Stimulated activated CD4-positive, alpha-beta T cell treated with anti-CD3 and anti-CD28 coated beads, Interleukin-12 subunit alpha, Interleukin-12 subunit beta, amount 100 ng/mL, for 48 hours (primary cell): ENCODE measurements at places on chromosomes 13 and 19.

DNA sequence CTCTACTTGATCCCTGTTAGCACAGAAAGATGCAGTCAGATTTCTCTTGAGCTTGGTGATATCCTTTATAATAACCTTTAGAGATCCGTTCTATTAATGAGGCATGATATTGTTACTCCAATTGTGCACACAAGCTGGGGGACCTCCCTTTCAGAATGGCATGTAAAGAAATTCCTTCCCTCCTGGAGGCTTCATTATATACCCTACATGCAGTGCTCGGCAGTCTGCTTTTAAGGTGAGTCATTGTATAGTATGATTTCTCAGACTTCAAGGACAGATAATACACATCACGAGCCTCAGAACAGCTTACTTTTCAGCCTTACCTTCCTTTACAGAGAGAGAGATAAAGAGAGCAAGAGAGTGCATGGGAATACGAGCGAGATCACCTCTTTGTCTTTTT, 261.3 kb downstream of the ATP8A2 start:
- no peak for DNase-seq

- no peak for DNase-seq
Measured at GRCh38 chr19:17302391-17303166, 646 bp downstream of the ABHD8 start.

- no peak for DNase-seq
Measured at GRCh38 chr13:46640843-46641242, 87.9 kb downstream of the LRCH1 start.

DNA sequence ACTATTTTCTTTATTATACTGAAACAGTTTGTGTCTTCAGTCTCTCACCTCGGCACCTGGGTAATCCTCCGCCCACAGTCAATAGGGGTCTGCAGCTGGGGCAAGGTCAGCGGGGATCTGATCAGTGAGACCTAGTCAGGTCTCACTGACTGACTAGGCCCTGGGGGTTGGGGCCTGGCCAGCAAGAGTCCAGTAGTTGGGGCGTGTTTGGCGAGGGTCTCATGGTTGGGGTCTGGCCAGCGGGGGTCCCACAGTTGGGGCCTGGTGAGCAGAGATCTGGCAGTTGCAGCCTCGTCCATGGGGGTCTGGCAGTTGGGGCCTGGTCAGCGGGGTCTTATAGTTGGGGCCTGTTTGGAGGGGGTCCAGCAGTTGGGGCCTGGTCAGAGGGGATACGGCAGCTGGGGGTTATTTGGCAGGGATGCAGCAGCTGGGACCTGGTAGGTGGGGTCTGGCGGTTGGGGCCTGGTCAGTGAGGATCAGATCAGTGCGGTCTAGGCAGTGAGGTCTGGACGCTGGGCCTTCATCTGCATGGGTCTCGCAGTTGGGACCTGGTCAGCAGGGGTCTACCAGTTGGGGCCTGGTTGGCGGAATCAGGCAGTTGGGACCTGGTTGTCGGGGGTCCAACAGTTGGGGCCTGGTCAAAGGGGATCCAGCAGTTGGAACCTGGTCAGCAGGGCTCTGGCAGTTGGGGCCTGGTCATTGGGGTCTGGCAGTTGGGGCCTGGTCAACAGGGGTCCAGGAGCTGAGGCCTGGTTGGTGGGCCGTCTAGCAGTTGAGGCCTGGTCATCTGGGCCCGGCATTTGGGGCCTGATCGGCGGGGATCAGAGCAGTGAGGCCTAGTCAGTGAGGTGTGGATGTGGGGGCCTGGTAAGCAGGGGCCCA, 61.1 kb upstream of the TPM4 start:
- no peak for DNase-seq

DNA sequence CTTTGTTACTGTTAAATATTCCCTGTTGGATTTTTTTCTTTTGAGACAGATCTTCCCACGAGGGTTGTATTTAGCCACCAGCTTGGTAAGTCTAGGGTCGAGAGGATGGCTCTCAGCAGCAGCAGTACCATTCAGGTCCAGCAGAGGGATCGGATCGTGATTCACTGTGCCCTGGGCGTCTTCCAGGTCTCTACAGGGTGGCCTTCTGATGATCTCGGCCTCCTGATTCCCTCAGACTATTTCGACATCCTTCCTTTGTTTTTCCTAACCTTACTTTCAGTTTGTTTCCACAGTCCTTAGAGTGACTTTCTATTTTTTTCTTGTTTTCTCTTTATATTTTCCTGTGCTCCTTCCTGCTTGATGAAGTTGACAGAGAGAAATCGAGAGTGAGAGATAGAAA, 1436.9 kb downstream of the UQCRFS1 start:
- DNase-seq, result no peak

DNA sequence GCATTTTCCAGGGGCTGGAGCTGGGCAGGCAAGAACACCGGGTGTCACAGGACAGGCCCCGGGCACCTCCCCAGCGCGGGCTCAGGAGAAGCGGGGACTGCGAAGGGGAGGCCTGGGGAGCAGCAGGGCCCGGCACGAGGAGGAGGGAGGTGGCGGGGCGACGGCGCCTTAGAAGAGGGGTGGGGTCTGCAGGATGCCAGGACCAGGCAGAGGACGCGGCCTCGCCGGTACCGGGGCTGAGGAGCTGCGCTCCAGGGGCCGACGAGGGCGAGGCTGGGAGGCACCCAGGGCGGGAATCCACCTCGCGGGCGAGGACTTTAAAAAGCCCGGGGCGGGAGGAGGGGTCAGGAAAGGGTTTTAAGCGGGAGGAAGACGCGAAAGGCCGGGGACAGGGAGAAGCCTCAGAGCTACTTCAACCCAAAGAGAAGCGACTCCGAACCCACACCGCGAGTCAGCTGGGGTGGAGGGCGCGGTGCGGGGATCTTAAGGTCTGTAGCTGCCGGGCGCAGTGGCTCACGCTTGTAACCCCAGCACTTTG, 665 bp downstream of the ZNF347 start:
- peak; percentile 8 for DNase-seq

- DNase-seq, result no peak
Measured at GRCh38 chr13:66657165-66657881, 572.8 kb downstream of the PCDH9 start.

- DNase-seq, result no peak
Measured at GRCh38 chr13:52070929-52071523, 46.5 kb downstream of the UTP14C start.

DNA sequence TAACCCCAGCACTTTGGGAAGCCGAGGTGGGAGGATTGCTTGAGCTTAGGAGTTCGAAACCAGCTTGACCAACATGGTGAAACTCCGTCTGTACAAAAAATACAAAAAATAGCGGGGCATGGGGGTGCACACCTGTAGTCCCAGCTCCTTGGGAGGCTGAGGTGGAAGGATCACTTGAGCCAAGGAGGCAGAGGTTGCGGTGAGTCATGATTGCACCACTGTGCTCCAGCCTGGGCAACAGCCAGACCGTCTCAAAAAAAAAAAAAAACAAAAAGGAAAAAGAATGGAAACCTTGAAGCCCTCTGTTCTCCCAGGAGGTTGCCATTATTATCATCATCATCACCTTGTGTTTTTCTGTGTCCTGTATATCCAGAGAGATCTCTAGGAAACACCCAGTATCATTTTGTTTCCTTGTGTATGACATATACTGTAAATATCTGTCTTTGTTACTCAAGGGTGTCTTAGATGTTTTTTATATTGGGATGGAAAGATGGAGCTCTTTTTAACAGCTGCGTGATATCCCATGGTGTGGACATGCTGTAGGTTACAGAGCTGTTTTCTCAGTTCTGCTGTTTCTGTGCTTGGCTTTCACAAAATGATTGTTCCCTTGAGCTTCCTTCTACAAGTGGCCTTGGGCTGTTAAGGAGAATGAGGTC, 11.8 kb downstream of the CHAF1A start:
- DNase-seq, result no peak

DNA sequence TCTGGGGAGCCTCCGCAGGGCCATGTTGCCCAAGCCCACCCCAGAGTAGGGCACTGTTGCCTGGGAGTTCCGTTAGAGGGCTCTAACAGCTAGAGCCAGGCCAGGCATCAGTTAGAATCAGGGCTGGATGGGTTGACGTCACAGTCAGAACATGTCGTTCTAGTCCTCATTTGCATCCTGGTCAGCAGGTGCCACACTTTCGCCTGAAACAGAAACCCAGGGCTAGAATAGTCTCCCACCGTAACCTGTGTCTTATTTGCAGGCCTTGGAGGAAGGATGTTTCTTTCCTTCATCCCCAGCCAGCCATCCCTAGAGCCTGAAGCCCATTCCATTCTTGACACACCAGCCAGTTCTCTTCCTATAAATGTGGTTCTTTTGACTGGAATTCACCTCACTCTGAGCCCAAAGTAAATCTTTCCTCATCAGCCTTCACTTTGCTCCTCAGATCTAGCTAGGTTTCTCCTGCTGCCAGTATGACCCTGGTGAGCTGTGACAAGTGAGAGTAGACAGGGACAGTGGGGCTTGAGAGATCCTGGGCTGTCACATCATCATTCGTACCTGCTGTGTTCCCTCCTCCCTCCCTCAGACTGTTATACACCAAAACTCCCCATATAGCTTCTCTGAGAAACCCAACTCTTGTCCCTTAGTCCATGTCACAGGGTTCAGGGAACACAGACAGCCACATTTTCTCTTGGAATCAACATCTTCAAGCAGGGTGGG, 12.2 kb upstream of the CCDC97 start:
- DNase-seq, result no peak

DNA sequence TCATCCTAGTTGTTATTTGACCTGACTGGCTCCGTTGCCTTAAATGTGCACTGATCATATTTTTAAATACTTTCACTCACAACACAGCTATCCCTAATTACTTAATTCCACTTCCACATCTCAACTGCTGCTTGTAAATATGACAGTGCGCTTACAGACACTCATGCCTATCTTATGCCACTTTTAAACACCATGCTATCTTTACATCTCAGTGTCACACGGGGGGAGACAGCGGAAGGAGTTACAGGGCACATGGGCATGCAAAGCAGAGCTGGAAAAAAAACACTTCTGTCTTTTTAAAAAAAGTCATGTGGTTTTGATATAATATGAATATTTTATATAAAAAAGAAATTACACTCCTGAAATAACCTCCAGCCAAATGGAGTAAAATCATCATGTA, 44.1 kb downstream of the SMAD9 start:
- DNase-seq, result no peak

- no peak for DNase-seq
Measured at GRCh38 chr13:33284916-33285315, 639 bp downstream of the STARD13 start.

DNA sequence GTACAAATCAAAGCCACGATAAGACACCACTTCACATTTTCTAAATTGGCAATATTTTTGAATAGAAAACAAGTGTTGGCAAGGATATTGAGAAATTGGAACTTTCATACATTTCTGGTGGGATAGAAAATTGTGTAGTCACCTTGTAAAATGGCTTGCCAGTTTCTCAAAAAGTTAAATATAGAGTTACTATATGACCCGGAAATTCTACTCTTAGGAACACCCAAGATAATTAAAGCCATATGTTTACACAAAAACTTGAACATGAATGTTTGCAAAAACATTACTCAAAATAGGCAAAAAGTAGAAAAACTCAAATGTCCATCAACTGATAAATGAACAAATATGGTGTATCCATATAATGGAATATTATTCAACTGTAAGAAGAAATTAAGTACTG, 552.5 kb downstream of the TBC1D4 start:
- no peak for DNase-seq

GRCh38 chr19:55406091-55406825, 1.3 kb downstream of the UBE2S start:
- no peak for DNase-seq

- DNase-seq, result no peak
Measured at GRCh38 chr13:34506796-34507195, 435.3 kb upstream of the NBEA start.

GRCh38 chr19:29620931-29621351, 14.9 kb downstream of the POP4 start:
- DNase-seq, result peak; percentile 41

GRCh38 chr19:6528544-6529121, 2.2 kb upstream of the TNFSF9 start:
- DNase-seq, result no peak

DNA sequence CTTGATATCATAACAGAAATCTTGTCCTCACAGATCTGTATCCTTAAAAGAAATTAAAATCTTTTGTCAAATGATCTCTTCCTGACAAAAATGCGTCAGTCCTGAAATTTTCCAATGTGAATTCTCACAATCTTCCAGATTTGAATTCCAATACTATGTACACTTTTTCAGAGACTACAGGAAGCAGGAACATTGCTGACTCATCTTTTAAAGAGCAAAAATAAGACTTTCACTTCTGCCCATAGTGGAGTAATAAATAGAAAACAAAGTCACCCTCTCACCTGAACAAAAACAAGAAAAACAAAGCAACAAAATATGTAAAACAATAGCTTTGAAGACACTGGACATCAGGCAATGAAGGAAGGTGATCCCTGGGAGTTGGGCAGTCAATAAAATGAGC, 167.0 kb upstream of the IPO5 start:
- no peak for DNase-seq

DNA sequence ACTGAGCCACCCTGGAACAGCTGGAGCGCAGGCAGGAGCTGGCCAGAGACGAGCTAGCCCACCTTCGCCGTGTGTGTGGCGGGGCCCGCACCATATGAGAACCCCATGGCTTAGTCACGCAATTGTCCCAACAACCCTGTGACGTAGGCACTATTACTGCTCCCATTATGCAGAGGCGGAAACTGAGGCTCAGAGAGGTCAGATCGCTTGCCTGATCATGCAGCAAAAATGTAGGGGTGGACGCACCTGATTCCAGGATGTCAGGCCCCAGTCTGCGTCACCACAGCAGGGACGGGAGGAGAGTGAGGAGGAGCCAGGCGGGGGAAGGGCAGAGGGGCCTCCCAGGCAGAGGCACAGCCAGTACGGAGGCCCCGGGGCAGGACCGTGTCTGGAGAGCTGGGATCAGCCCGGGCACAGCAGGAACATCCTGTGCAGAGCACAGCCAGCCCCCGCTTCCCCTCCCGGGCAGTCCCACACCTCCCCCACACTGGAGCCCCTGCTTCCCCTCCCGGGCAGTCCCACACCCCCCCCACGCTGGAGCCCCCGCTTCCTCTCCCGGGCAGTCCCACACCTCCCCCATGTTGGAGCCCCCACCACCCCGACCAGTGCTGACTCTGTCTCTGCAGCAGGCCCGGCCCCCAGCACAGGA, 16.7 kb downstream of the PIP5K1C start:
- no peak for DNase-seq

DNA sequence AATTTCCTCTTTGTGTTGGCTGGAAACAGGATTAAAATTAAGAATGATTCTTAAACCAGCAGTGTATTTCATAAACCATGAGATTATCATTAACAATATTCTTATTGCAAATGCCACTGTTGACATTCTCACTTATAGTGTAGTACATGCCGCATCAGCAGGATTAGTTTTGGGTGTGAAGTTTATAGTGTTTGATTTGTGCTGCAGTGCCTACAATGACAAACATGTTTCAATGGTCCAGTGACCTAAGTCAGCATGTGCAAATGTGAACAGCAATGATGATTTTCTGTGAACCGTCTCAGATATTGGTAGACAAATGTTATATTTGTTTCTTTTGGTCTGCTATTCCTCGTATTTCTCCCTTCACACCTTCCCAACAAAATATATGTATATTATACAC, 49.8 kb upstream of the TDRD3 start:
- no peak for DNase-seq

DNA sequence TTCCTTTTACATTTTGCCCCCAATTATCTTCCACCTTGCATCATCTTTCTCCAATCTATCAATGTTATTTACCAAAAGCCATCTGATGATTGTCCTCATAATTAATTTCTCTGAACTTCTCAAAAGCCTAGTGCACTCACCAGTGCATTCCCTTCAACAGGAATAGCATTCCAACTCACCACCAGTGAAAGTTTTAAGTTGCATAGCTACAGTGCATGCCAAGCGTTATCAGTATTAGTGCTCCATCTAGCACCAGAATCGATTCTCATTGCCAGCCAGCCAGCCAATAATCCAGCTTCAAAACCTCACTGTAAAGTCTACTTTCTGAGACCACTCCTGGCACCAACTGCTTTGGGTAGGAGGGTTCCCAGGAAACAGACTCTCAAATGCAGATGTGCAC, 7.4 kb downstream of the MYCBP2 start:
- DNase-seq, result no peak
